ENCODE measurements at places on chromosomes 16 and 17.
A peak's percentile ranks its signal among the peaks of the same experiment; 100 is the strongest.

DNA sequence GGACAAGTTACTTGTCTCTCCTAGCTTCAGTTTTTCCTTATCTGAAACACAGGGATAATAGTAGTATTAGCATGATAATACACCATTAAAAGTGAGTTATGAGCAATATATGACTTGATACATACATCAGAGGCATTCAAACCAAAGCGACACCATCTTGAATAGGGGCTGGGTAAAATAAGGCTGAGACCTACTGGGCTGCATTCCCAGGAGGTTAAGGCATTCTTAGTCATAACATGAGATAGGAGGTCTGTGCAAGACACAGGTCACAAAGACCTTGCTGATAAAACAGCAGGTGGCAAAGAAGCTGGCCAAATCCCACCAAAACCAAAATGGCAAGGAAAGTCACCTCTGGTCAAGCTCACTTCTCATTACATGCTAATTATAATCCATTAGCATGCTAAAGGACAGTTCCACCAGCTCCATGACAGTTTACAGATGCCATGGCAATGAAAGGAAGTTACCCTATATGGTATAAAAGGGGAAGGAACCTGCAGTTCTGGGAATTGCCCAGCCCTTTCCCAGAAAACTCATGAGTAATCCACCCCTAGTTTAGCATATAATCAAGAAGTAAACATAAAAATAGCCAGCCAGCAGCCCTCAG is 37.2 kb upstream of the HS3ST3A1 start:
- no peak for DNase-seq

DNA sequence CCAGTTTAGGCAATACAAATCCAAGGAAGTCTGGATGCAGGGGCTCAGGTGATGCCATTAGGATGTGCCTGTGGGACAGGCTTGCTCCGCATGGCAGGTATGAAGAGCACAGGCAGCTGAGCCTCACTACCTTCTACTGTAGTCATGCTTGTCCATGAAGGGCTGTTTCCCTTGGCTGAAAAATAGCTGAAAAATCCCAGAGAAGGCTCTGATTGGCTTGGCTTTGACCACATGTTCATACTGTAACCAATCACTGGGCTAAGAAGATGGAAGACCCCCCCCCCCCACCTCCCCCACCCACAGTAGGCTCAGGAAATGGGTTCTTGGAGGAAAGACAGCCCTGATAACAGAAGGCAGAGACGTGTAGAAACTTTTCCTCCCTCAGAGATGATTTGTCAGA is 66.5 kb upstream of the LGALS9 start:
- DNase-seq, result no peak

- no peak for DNase-seq
Observed at GRCh38 chr17:83057397-83057761, 22.0 kb upstream of the METRNL start.

- no peak for DNase-seq
Observed at GRCh38 chr16:65546353-65546791, 424.5 kb upstream of the CDH11 start.

- DNase-seq, result peak; percentile 30
Observed at GRCh38 chr17:2688351-2689342, 22.9 kb downstream of the CLUH start.

Measured in D341Med (cell line).